Cerebellum (tissue), 4 donors: ENCODE measurements at places on chromosomes 16 and 17. TPM values are rescaled to one million over a fixed set of nuclear protein-coding genes. Genes with fewer than 3 reads are reported as not detected.

GRCh38 chr17:4179071-4179470 lies 36.1 kb downstream of the CYB5D2 start:
- no peak for DNase-seq

GRCh38 chr16:2819939-2820835 lies 3.1 kb downstream of the PRSS21 start:
- DNase-seq, result no peak

GRCh38 chr16:66983033-66983432 lies 5.4 kb upstream of the CES4A start:
- DNase-seq, result no peak

DNA sequence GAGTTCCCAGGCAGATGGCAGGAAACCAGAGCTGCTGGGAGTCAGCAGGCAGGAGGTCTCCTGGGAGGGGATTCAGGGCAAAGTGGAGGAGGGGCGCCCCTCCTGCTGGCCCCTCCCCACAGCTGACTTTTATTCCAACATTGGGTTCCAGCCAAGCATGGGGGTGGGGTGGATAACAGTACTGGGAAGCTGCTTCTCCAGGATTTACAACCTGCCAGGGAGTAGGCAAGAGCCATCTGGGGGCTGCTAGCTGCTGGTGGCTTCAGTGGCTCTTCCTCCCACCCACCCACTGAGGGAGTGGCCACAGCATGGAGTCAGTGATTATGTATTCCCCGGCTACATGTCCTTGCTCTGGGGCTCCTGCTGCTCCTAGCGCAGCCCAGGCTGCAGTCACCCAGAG lies 36.8 kb downstream of the TMEM132E start:
- no peak for DNase-seq

GRCh38 chr17:79049821-79050220 lies 24.8 kb upstream of the ENGASE start:
- DNase-seq, result no peak

DNA sequence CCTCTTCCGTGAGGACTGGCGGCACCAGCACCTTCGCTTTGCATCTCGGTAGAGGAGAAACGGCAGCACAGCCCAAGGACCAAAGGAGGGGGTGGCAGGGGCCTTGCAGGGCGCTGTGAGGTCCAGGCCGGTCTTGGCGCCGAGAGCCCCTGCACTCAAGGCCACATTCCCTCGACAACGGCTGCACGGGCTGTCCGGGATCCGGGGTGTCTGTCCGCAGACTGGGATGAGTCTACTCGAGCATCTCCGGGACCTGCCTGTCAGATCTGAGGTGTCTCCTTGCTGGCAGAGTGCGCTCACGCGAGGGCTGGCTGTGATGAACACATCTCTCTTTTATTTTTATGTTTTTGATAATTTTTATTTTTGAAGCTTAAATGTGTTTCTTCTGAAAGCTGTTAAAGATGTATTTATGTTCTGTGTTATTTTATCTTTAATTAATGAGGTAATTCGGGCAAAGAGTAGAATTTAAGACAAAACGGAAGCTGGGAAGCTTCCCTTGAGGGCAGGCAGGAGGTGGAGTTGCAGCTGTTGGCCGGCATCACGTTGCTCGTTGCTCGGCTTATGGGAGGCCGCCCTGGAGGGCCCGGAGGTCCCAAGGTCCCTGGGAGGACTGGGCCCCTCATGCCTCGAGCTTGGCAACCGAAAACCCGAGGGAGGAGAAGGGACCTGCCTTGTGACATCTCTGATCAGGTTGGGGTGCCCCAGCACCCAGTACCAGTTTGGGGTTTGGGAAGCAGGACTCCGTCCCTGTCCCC lies 4.3 kb downstream of the SOX8 start:
- DNase-seq, result no peak

CORO6 gene
- 1.3 TPM for total RNA-seq

MMP28 gene
- total RNA-seq, result 4.9 TPM

DNA sequence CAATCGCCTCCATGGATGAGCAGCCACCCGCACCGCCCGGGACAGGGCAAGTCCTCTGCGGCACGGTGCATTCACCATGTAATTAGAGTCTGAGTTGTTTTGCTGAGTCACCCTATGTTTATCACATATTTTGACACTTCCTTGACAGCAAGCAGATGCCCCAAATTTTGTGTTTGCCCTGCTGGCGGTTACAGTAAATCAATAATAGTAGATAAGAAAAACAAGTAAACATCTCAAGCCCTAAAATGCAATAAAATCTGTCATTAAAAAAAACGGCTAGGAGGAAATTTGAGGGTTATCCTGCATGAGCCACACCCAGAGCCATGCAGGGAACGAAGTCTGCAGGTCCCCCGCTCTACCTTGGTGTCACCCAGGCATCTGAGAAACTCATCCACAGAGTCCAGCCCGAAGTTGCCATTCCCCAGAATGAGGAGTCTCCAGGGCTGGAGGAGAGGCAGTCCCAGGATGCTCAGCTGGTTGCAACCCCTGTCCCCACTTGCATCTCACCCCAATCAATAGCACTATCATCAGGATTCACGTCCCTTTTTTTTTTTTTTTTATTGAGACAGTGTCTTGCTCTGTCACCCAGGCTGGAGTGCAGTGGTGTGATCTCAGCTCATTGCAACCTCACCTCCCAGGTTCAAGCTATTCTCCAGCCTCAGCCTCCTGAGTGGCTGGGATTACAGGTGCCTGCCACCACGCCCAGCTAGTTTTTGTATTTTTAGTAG lies 16.5 kb upstream of the ST6GALNAC1 start:
- DNase-seq, result no peak
